ENCODE measurements at places on chromosomes 1 and 21. TPM values are rescaled to one million over a fixed set of nuclear protein-coding genes. Genes with fewer than 3 reads are reported as not detected.
A peak's percentile ranks its signal among the peaks of the same experiment; 100 is the strongest.

DNA sequence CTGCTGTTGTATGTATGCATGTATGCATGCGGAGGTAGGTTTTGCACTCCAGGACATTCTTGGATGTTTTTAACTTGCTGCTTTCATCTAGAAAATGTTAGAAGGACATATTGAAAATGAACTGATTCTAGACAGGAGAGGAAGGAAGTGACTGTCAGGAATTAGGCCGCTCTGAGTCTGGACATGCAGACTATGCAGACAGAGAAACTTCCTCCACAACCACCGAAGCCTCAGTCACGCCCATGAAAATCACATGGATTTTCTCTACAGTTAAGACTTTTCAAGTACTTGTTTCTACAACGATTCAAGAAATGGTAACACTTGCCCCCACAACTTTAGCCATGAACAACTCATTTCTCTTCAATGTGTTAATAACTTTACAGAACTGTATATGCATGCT is 211.1 kb downstream of the SMYD3 start:
- H3K27me3 ChIP-seq: no peaks in the 10 kb centered on the region
- H3K36me3 ChIP-seq: no peaks in the 10 kb centered on the region
- no peaks in the 10 kb centered on the region for H3K4me1 ChIP-seq
- no peak overlapping the region for H3K27ac ChIP-seq
- DNase-seq: no peak
- no peak overlapping the region for H3K4me3 ChIP-seq

DMRTA2 gene
- not detected for total RNA-seq

TSPAN1 gene
- 2.0 TPM for total RNA-seq

NUF2 gene
- 0.20 TPM for total RNA-seq

GRCh38 chr1:93354749-93355148 is 9.0 kb downstream of the DR1 start:
- H3K27ac ChIP-seq: no peak overlapping the region
- DNase-seq: no peak
- no peaks in the 10 kb centered on the region for H3K4me1 ChIP-seq
- H3K36me3 ChIP-seq: peaks cover 32% of the 10 kb centered on the region

KCNH1 gene
- not detected for total RNA-seq

GRCh38 chr1:166929911-166930310 is 45.4 kb downstream of the ILDR2 start:
- no peaks in the 10 kb centered on the region for H3K27me3 ChIP-seq
- H3K36me3 ChIP-seq: peaks cover under 1% of the 10 kb centered on the region
- H3K27ac ChIP-seq: no peak overlapping the region
- DNase-seq: no peak
- no peak overlapping the region for H3K4me3 ChIP-seq

- peak; percentile 84 for DNase-seq
- H3K27me3 ChIP-seq: no peaks in the 10 kb centered on the region
Measured at GRCh38 chr1:53393325-53393792, 65.5 kb upstream of the LRP8 start.

GRCh38 chr1:22376976-22377375 is 74.7 kb upstream of the ZBTB40 start:
- H3K4me1 ChIP-seq: no peaks in the 10 kb centered on the region
- DNase-seq: no peak
- no peaks in the 10 kb centered on the region for H3K27me3 ChIP-seq

TMEM201 gene
- 18.6 TPM for total RNA-seq

MMP23B gene
- total RNA-seq: 17.5 TPM

TBX19 gene
- 0.63 TPM for total RNA-seq

DNA sequence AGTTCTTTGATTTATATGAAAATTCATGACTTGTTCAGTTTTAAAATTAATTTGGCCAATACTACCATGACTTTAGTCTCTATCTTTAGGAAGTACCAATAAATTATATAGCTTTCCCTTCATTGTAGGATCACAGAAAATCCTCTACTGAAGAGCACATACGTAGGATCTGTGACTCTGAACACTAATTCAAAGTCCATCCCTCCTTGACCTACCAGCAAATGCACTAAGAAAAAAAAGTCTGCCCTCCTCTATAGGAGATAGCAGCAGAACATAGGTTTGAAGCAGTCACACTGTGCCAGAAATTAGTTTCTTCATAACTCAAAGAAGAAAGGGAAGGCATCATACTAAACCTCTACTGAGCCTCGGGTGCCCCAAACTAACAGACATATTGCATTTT is 16.5 kb downstream of the BRWD1 start:
- H3K4me3 ChIP-seq: no peak overlapping the region
- DNase-seq: no peak
- no peaks in the 10 kb centered on the region for H3K27me3 ChIP-seq
- H3K4me1 ChIP-seq: peaks cover 9% of the 10 kb centered on the region
- no peak overlapping the region for H3K27ac ChIP-seq
- peaks cover 56% of the 10 kb centered on the region for H3K36me3 ChIP-seq

DONSON gene
- total RNA-seq: 3.3 TPM

CELSR2 gene
- total RNA-seq: 23.7 TPM

GRCh38 chr1:110879758-110880606 is 7.0 kb downstream of the CD53 start:
- no peaks in the 10 kb centered on the region for H3K4me1 ChIP-seq
- DNase-seq: no peak
- no peaks in the 10 kb centered on the region for H3K36me3 ChIP-seq

GRCh38 chr1:77594366-77595112 is 87.9 kb downstream of the ZZZ3 start:
- DNase-seq: no peak
- H3K4me3 ChIP-seq: no peak overlapping the region
- no peak overlapping the region for H3K27ac ChIP-seq
- H3K36me3 ChIP-seq: peaks cover 6% of the 10 kb centered on the region

DNA sequence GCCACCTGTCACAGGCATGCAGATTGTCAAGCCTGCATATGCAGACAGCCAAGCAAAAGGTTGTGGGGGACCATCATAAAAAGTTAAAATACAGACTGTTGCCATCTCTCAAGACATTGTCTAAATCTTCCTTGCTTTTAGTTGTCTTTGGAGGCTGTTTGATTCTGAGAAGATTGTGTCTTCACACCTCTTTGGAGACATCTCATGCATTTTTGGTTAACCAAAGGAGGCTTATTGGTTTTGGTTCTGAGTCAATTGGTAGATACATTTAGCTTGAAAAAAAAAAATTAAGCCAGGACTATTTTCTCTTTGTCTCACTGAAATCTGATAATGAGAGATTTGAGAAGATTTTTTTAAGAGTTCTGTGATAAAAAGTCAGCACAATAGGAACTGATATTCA is 217.6 kb downstream of the LYPLAL1 start:
- H3K27ac ChIP-seq: no peak overlapping the region
- H3K4me3 ChIP-seq: no peak overlapping the region
- DNase-seq: no peak
- no peaks in the 10 kb centered on the region for H3K36me3 ChIP-seq

FCMR gene
- total RNA-seq: 5.0 TPM

- H3K4me3 ChIP-seq: no peak overlapping the region
- H3K4me1 ChIP-seq: no peaks in the 10 kb centered on the region
- no peaks in the 10 kb centered on the region for H3K36me3 ChIP-seq
- no peak overlapping the region for H3K27ac ChIP-seq
Measured at GRCh38 chr1:26686795-26687194, 9.0 kb upstream of the ARID1A start.

GRCh38 chr1:232287676-232288569 is 342.0 kb downstream of the SIPA1L2 start:
- peaks cover 11% of the 10 kb centered on the region for H3K4me1 ChIP-seq
- H3K27me3 ChIP-seq: no peaks in the 10 kb centered on the region
- no peak overlapping the region for H3K4me3 ChIP-seq
- peak overlapping the region; percentile 48 for H3K27ac ChIP-seq

C1orf74 gene
- 1.7 TPM for total RNA-seq

ORC1 gene
- total RNA-seq: 0.28 TPM

TESK2 gene
- 3.5 TPM for total RNA-seq

- DNase-seq: no peak
- no peaks in the 10 kb centered on the region for H3K27me3 ChIP-seq
- no peak overlapping the region for H3K4me3 ChIP-seq
- H3K36me3 ChIP-seq: no peaks in the 10 kb centered on the region
Measured at GRCh38 chr1:29779146-29779545, 542.8 kb downstream of the PTPRU start.

GRCh38 chr1:44347280-44347679 is 7.8 kb downstream of the ERI3 start:
- no peaks in the 10 kb centered on the region for H3K27me3 ChIP-seq
- H3K4me1 ChIP-seq: no peaks in the 10 kb centered on the region
- no peak overlapping the region for H3K27ac ChIP-seq

DNA sequence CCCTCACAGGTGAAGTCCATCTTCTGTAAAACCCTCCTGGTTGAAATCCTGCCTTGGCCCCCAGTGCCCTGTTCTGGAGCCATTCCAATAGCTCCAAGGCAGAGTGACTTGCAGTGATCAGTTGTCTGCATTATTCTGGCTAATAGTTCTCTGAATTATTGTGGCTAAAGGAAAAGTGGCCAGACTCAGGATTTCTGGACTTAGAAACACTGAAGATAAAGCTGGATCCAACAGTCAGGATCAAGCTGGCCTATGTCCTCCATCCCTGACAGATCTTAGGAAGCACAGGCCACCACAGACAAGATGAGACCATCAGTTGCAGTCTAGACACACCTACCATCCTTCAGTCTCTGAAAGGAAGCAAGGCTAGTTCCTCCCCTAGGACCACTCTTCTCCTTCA is 801 bp upstream of the C2CD4D start:
- no peak overlapping the region for H3K4me3 ChIP-seq
- peak overlapping the region; percentile 56 for H3K27ac ChIP-seq
- H3K4me1 ChIP-seq: no peaks in the 10 kb centered on the region
- no peaks in the 10 kb centered on the region for H3K36me3 ChIP-seq
- peaks cover 6% of the 10 kb centered on the region for H3K27me3 ChIP-seq
- DNase-seq: no peak

ZBTB8B gene
- total RNA-seq: not detected

SLC6A17 gene
- total RNA-seq: not detected

IL12RB2 gene
- 0.43 TPM for total RNA-seq

- no peaks in the 10 kb centered on the region for H3K4me1 ChIP-seq
- H3K27me3 ChIP-seq: no peaks in the 10 kb centered on the region
- H3K36me3 ChIP-seq: no peaks in the 10 kb centered on the region
- H3K4me3 ChIP-seq: no peak overlapping the region
- no peak overlapping the region for H3K27ac ChIP-seq
Measured at GRCh38 chr1:55700359-55701130, 485.4 kb upstream of the USP24 start.

- no peak for DNase-seq
- no peak overlapping the region for H3K4me3 ChIP-seq
- H3K27me3 ChIP-seq: no peaks in the 10 kb centered on the region
- H3K36me3 ChIP-seq: no peaks in the 10 kb centered on the region
- H3K4me1 ChIP-seq: no peaks in the 10 kb centered on the region
Measured at GRCh38 chr1:105632342-105633196, 1423.9 kb upstream of the PRMT6 start.

TMPRSS3 gene
- total RNA-seq: 2.4 TPM

DNA sequence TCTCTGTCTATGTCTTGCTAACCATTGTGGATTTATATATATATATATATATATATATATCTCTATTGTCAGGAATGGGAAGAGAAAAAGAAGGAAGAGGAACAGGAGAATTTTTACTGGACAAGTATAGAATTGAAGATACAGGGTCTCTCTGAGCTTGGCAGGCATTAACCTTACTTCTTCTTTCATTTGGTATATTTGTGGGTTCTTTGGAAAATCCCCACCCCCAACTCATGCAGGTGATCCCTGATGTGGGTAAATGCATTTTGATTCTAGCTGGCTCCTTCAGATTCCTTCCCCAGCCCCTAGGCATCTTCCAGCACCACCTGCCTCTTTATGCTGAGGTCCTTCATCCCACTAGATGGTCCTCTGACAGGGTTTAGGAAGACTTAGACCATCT is 78.8 kb upstream of the TRABD2B start:
- DNase-seq: no peak
- no peaks in the 10 kb centered on the region for H3K27me3 ChIP-seq
- H3K4me3 ChIP-seq: no peak overlapping the region
- no peaks in the 10 kb centered on the region for H3K4me1 ChIP-seq

GRCh38 chr1:7208647-7209180 is 423.5 kb downstream of the CAMTA1 start:
- H3K4me3 ChIP-seq: no peak overlapping the region
- H3K27ac ChIP-seq: no peak overlapping the region
- DNase-seq: no peak
- H3K27me3 ChIP-seq: no peaks in the 10 kb centered on the region
- no peaks in the 10 kb centered on the region for H3K36me3 ChIP-seq

DNA sequence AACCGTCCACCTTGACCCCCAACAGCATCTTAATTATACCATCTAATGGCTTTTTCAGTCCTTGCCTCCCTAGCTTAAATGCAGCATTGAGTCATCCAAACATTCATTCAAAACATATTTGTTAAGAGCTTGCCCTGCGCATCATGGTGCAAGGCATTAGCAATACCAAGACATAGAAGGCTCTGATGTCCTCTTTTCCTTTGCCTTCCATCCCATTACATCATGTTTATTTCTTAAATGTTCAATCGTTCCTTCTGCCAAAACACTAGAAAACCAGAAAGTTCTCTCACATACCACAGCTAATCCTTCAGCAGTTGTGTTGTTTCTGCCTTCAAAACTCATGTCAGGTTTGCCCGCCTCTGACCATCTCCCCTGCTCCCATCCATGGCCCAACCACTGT is 29.8 kb upstream of the VTCN1 start:
- no peaks in the 10 kb centered on the region for H3K4me1 ChIP-seq
- H3K36me3 ChIP-seq: no peaks in the 10 kb centered on the region
- H3K27me3 ChIP-seq: no peaks in the 10 kb centered on the region
- no peak for DNase-seq
- H3K27ac ChIP-seq: no peak overlapping the region

RIPK4 gene
- total RNA-seq: 2.1 TPM

- H3K36me3 ChIP-seq: no peaks in the 10 kb centered on the region
- no peak overlapping the region for H3K4me3 ChIP-seq
- no peaks in the 10 kb centered on the region for H3K4me1 ChIP-seq
- DNase-seq: no peak
- H3K27me3 ChIP-seq: no peaks in the 10 kb centered on the region
Measured at GRCh38 chr1:168362991-168363390, 82.3 kb downstream of the TBX19 start.

DNA sequence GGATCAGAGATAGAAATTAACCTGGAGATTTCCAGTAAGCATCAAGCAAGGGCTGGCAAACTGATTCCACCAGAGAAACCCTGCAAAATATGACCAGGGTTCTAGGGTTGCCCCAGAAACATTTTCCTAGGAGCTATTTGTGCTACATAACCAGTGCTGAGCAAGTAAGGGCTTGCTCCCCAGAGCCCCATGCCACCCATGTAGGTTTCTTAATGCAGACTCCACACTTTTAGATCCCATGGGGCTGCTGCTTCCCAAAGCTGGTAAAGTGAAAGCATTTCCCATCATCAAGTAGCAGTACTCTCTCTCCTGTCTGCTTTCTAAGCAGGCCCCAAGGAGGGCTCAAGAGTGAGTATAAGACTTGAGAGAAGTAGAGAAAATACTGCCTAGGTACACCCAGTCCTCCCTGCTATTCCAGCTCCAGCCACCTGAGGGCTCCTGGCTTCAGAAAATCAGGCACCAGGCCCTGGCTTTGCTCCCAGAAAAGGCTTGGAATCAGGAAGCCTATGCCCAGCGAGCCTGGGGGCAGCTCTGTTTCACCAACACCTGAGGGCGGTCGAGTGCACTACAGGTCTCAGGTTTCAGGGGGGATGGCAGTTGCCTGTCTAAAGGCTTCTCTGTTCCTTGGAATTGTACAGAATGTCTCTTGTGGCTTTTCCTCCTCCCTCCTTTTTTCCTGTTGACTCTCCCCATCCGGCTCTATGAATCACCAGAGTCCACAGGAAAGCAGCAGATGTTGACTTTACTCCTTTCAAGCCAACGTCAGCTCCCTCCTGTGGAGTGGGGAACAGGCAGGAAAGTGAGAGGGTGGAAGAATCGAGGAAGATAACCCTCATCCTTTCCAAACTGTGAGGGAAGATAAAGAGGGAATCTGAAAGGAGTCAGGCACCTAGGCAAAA is 6.2 kb upstream of the ANKRD35 start:
- H3K4me3 ChIP-seq: peak overlapping the region; percentile 10
- H3K36me3 ChIP-seq: no peaks in the 10 kb centered on the region
- peaks cover 27% of the 10 kb centered on the region for H3K4me1 ChIP-seq

MYOM3 gene
- total RNA-seq: 241 TPM

NECTIN4 gene
- total RNA-seq: not detected
